ENCODE measurements at places on chromosomes 12 and 14.
A peak's percentile ranks its signal among the peaks of the same experiment; 100 is the strongest.

- DNase-seq, result peak; percentile 14
Measured at GRCh38 chr14:26598081-26598671, 343 bp upstream of the NOVA1 start.

DNA sequence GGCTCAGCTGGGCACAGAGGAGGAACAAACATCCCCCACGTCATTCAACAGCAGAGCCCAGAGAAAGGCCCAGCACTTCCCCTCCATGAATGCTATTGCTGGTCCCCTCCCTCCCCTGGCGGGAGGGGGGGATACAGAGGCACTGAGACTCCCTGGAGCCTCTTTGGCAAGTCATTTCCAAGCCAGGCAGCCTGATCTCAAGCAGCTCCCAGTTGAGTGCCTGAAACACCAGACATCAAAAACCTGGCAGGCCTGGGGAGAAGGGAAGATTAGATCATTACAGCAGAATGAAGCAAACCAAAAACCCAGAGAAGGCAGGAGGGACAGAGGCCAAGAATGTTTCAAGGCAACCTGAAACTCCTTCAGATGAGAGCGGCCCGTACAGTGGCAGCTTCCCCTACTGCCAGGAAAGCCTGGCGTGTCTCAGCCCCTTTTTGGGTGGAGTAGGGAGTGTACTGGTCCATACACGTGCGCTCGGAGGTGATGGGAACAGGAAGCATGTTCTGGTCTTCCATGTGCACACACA lies 92.1 kb downstream of the LRRC74A start:
- DNase-seq, result no peak

DNA sequence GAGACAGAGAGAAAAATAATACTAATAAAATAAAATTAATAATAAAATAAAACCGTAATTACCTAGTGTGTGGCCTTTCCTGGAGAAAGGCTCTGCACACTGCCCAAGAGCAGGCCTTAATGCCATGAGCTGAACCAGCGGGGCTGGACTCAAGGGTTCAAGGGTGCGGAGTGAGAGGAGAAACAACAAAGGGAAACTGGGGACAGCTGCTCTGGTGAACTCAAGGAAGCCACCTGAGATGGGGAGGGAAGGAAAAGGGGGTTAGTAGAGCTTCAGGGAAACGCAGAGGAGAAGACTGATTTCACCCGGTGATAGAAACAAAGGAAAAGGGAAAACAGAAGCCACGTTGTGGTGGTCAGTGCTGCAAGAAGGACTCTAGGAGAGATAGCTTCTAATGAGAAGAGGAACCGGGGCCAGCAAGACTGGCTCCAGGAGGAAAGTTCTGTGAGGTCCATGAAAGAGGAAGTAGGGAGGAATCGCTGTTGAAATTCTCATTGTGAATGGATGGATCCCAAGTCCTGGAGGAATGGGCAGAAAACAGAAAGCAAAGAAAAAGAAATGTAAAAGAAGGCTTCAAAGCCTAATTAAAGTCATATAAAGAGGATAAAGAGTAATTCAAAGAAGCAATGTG lies 48.3 kb upstream of the BCL2L14 start:
- DNase-seq, result no peak

DNA sequence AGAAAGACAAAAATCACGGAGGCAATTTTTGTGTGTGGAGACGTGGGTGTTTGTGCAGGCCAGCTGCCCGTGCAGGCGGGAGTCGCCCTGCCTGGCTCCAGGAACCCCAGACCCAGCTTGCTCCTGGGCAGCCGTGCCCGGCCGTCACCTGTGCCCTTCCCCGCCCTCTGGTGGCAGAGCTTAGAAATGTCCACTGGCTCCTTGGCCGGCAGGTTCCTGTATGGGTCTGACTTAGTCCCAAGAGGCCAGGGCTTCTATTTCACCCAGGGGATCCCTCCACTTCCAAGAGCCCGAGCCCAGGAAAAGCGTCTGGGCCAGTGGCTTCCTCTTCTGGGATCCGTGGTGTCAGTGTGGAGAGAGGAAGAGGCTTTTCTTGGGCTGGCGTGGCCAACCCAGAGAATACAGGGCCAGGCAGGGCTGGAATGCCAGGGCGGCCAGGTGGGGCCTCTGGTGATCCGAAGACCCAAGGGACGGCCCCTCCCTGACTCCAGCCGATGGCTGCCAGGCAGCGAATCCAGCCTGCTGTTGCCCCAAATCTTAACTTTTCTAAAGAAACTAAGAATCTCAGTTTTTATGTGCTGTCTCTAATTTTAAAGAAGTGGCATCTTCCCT lies 120.9 kb downstream of the TMEM132C start:
- DNase-seq, result no peak

GRCh38 chr12:50928392-50928791 lies 24.0 kb upstream of the HIGD1C start:
- DNase-seq, result no peak

GRCh38 chr12:45959728-45960127 lies 30.6 kb downstream of the SCAF11 start:
- no peak for DNase-seq

DNA sequence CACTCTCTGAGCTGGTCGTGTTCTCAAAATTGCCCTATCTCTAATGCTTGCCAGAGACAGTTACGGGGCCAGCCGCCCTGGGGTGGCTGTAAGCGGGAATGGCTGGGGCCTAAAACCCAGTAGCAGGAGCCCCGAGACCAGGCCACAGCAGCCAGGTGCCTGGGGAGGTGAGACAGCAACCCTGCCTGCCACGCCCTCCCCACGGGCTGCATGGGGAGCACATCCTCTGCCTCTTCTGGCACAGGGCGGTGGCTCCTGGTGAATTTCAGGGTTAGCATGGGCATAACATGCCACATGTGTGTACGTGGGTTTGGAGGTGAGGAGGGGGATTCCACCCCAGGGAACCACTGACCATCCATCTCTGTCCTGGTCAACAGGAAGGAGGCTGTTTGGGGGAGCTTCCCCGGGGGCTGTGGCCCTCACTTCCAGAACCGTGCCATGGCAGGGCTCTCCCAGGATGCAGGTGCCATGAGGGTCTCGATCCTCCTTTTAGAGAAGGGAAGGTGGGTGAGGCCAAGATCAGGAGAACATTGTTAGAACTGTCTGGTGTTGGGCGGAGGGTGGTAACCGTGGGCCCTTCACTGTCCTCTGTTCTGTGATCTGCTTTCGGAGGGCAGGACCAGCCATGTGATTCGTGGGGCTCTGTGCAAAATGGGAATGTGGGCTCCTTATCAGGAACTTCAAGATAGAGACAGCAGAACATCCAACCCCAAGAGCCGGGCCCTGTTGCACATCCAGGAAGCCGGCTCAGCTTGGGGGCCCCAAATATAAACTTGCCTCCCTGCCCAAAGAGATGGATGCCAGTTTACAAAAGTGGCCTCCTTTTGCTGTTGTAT lies 312.2 kb upstream of the DIO3 start:
- no peak for DNase-seq

GRCh38 chr12:88645816-88646215 lies 65.5 kb upstream of the KITLG start:
- no peak for DNase-seq

DNA sequence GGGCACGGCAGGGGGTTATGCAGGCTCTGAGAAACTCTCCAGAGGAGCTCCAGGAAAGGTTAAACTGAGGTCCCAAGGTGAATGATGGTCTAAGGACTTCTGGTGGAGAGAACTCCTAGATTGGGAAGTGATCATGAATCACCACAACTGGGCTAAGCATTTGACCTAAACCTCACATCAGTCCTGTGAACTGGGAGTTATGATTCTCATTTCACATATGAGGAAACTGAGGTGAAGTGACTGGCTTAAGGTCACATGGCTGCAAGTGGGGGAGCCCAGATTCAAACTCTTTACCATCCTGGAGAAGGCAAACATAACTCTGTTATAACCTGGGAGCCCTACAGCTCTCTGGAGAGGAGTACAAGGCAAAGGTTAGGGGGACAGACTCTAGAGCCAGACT lies 4.2 kb downstream of the RARG start:
- DNase-seq, result no peak

GRCh38 chr12:111546758-111547383 lies 52.2 kb downstream of the ATXN2 start:
- DNase-seq, result peak; percentile 62

GRCh38 chr12:40001406-40001805 lies 104.5 kb downstream of the SLC2A13 start:
- DNase-seq, result no peak

- DNase-seq, result no peak
Measured at GRCh38 chr12:96368233-96368632, 32.0 kb downstream of the CDK17 start.

GRCh38 chr12:44017216-44017615 lies 181.3 kb downstream of the TMEM117 start:
- no peak for DNase-seq

DNA sequence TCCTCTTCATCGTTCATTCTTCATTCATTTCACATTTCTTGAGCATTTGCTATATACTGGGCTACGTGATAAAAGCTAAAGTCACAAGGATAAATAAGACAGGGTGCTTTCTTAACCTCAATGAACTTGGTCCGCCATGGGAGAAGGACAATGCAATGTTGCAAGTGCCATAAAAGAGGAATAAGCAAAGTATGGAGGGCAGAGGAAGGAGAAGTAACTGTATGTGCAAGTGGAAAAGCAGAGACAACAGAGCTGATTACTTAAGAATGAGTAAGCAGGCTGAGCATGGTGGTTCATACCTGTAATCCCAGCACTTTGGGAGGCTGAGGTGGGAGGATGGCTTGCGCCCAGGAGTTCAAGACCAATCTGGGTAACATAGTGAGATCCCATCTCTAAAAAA lies 14.4 kb downstream of the AREL1 start:
- DNase-seq, result no peak
